ENCODE measurements at places on chromosomes 12 and 14.

DNA sequence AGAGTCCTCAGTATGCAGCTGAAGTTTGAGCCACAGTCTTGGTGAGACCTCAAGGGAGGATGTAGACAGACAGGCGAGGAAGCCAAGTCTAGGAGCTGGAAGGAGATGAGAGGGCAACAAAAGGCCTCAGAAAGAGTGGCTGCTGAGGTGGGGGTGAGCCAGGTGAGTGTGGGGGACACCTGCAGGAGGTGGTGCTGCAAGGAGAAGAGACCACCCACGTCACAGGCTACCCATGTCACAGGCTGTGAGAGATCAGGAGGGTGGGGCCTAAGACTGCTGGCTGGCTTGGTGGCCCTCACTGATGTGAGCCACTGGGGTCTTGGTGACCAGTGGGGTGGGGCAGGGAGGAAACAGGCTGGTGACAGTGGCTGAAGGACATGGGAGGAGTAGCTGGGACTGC, 97.3 kb downstream of the KIF26A start:
- DNase-seq = no peak

- DNase-seq = no peak
Measured at GRCh38 chr12:5428332-5429221, 3.3 kb upstream of the NTF3 start.

GRCh38 chr12:20653871-20654270, 41.3 kb upstream of the SLCO1C1 start:
- DNase-seq = no peak

DNA sequence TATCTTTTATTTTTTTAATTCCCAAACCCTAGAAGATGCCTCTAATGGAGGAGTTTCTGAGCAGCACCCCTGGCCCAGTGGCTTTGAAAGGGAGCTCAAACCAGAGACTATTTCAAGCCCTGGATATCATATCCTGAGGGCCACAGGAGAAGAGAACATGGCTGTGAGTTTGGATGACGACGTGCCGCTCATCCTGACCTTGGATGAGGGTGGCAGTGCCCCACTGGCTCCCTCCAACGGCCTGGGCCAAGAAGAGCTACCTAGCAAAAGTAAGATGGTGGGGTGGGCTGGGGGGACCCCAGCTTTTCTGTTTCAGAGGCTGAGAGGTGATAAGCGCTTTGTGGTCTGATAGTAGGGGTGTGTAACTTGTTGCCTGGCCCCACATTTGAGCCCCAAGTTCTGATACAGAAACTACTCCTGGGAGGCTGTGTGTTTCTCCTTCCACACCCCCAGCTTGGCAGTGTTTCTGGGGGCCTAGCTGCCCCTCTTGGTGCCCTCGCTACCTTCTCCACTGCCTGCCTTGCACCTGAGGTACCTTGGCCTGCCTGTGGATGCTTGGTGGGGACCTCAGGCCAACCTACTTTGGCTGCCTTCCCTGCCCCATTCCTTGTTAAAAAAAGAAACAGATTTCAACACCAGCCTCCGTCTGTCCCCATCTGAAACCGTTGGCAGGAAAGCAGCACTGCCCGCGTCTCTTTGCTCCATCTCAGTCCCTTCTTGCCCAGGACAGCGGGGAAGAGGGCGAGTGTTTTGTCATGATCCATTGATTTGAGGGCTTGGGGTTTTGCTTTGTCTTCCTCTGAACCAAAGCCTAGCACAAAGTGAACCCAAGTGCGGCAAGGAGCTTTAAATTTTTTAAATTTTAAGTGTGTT, 5.7 kb downstream of the TPCN1 start:
- no peak for DNase-seq

DNA sequence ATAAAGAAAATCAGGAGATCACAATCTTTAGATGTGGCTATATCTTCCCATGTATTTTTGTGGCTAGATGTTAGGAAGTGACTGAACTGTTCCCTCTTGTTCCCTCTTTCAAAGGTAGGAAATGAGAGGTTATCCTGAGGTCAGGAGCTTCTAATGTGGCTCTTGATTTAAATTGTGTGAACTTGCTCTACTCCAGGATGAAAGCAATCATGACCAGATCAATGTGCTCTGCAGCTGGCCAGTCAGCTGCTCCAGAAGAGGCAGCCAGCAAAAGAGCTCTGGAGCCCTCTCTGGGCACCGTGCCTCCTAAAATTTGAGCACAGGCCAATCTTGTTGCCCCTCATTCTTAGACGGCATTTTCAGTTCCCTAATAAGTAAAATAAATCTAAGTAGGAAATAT, 32.0 kb downstream of the CDK17 start:
- no peak for DNase-seq

DNA sequence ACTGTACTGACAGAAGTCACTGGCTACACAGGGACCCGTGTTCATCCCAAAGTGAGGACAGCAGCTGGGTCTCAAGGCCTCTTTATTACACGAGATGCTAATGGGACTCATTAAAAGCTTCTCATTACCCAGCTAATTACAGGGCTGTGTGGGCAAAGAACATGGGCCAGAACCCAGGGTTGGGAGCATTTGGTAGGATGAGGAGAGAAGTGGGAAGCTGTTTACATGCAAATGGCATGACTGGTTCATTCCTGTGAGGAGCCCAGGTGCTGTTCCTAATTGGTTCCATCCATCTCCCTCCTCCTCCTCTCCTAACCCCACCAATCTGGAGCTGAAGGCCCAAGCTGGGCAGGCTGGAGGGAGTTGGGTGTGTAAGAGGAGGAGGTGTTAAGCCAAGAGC, 8.9 kb upstream of the TAC3 start:
- DNase-seq = no peak

DNA sequence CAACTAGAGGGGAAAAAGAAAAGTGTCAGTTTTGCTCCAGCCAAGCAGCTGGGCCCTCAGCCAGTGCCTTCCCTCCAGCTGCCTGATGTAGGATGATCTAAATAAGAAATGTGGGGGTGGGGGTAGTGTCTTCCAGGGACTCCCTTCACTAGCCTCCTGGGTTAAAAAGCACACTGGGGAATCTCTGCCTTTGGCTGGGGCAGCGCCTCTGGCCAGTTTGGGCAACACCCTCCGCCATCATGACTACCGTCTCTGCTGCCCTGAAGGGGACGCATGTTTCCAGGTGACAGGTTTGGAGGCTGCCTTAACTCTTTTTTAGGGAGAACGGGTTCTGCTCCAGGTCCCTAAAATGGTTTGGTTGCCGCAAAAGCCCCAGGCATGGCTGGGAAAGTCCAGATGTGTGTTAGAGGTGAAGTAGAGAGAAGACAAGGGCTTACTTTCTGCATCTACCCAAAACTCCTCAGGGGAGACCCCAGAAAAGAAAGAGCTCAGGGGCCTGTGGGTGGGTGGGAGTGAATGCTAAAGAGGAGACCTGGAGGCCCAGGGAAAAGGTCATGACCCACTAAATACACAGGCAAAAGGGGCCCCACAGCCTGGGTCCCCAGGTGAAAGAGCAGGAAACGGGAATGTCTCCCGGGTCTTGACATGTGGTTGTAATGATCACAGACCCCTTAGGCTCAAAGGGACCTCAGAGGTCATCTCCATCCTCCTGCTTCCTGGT, 132.8 kb upstream of the CCND2 start:
- DNase-seq = no peak

DNA sequence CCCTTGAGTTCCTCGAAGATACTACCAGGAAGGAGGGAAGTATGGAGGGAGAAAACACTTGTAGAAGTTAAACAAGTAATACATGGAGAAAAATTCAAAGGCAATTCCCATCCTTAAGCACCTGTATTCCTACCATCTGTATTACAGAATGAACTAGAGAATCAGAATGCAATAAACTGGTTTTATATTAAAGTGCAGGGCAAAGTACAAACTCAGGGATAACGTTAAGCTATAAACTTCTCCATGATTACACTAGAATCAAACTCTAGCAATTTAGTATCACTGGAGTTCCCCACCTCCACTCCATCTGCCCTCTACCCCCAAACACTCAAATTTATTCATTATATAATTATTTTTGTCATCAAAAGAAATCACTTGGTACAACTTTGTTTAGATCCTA, 13.1 kb downstream of the PAWR start:
- no peak for DNase-seq

DNA sequence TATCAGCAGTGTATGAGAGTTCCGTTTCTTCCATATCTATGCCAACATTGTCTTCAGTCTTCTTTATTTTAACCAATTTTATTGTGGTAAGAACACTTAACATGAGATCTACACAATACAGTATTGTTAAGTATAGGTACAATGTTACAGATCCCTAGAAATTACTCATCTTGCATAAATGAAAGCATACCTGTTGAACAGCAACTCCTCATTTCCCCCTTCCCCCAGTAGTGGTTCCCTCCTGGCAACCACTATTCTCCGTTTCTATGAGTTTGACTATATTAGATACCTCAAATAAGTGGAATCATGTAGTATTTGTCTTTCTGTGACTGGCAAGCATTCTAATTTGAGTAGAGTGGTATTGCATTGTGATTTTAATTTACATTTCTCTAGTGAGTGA, 150.5 kb downstream of the CRADD start:
- no peak for DNase-seq

GRCh38 chr14:26765768-26766520, 168.1 kb upstream of the NOVA1 start:
- no peak for DNase-seq

DNA sequence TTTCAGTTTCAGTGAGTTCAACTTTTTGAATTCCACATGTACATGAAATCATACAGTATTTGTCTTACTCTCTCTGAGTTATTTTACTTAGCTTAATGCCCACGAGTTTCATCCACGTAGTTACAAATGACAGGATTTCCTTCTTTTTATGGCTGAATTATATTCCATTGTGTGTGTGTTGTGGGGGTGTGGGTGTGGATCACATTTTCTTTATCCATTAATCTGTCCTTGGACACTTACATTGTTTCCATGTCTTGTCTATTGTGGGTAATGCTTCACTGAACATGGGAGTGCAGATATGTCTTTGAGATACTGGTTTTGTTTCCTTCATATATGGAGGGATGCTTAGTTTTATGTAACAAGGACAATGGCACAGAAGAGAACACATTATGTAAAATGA, 63.5 kb upstream of the TMTC1 start:
- no peak for DNase-seq

GRCh38 chr14:67940486-67941455, 121.2 kb downstream of the RAD51B start:
- DNase-seq = no peak

GRCh38 chr14:30779210-30779609, 95.1 kb upstream of the COCH start:
- DNase-seq = no peak

DNA sequence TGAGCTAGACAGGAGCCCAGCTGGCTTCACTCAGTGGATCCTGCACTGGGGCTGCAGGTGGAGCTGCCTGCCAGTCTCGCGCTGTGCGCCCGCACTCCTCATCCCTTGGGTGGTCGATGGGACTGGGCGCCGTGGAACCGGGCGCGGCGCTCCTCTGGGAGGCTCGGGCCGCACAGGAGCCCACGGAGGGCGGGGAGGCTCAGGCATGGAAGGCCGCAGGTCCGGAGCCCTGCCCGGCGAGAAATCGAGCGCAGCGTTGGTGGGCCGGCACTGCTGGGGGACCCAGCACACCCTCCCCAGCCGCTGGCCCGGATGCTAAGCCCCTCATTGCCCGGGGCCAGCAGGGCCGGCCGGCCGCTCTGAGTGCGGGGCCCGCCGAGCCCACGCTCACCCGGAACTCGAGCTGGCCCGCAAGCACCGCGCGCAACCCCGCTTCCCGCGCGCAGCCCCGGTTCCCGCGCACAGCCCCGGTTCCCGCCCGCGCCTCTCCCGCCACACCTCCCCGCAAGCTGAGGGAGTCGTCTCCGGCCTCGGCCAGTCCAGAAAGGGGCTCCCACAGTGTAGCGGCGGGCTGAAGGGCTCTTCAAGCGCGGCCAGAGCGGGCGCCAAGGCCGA, 1130.5 kb upstream of the FLRT2 start:
- no peak for DNase-seq

DNA sequence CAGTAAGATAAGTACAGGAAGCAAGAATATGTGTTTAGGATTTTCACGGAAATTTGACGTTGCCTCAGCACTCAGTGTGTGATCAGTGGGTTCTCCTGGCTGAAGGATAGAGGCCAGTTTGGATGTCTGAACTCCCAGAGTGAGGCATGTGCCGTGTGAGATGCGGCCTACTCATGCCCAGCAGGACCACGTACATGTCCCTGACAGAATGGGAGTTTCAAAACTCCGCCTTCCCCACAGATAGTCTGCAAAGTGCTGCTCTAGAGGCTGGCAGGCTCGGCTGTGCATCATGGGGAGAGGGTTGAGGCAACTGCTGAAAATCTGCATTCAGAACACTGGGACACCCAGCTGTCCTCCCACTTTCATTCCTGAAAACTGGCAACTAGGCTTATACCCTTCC, 58.3 kb downstream of the NINJ2 start:
- no peak for DNase-seq

- DNase-seq = no peak
Measured at GRCh38 chr14:103296007-103296406, 38.0 kb upstream of the EIF5 start.

DNA sequence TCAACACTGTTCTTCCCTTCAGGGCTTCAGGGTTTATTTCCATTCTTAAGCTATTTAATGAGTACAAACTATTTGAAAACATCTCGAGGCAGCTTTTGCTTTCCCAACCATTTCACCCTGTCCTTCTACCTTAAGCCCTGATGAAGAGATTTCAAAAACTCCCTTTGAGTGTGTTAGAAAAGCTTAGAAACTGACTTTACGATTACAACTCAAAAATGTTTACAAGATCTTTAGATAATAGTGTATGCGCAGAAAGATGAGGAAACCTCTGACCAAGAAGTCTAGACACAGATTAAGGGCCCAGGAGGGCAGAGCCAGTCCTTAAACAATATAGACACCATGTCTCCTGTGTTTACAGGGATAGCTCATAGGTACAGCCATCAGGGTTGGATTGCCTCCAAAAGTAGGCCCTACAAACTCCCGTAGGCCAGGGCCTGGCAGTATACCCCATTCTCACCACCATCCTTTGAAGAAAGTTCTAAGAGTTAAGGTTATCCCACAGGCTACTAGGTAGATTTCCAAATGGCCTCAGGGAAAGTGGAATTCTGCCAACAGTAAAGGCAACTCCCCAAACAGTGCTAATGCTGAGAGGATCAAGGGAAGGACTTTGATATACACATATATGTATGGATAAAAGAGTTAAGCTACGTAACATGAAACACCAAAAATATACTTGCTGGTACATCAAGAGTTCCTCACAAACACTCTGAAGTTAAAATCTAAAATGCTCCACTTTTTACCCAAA, 11.4 kb upstream of the SOS2 start:
- no peak for DNase-seq

DNA sequence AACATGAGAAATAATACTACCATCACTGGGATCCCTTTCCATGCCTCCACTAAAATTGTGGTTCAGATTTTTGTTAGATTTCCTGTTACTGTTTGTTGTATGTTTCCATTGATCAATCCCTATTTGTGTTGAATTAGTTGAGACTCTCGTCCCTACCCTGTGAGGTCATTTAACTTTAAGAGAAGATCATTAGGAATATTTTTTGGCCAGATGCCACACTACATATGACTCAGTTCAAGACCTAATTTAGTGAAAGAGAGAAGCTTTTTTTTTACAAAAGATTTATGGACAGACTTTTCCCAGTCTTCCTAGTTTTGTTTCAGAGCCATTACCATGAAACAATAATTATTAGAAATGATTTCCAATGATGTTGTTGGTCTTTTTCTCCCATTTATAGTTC, 35.5 kb downstream of the CPSF6 start:
- no peak for DNase-seq

Measured in activated CD4-positive, CD25-positive, alpha-beta regulatory T cell (primary cell).